ENCODE measurements at places on chromosomes 2 and 18. TPM values are rescaled to one million over a fixed set of nuclear protein-coding genes. Genes with fewer than 3 reads are reported as not detected.

Gene MTX2
- 65.2 TPM for polyA plus RNA-seq

Gene CD302
- polyA plus RNA-seq: 5.8 TPM

- no peak for DNase-seq
Observed at GRCh38 chr18:37805773-37806404, 240.3 kb upstream of the CELF4 start.

Gene KLHL14
- polyA plus RNA-seq: 0.15 TPM

Gene SESTD1
- 8.0 TPM for polyA plus RNA-seq

Gene NRP2
- polyA plus RNA-seq: 2.5 TPM

Gene VIL1
- 0.06 TPM for polyA plus RNA-seq

Gene TDRD15
- not detected for polyA plus RNA-seq

Data from heart right ventricle (tissue), 16 donors.